ENCODE measurements at places on chromosomes 5 and 9.

GRCh38 chr9:31536471-31536870, 848.0 kb upstream of the ACO1 start:
- no peak for DNase-seq

- DNase-seq = no peak
Measured at GRCh38 chr5:38404667-38405276, 146.4 kb downstream of the EGFLAM start.

DNA sequence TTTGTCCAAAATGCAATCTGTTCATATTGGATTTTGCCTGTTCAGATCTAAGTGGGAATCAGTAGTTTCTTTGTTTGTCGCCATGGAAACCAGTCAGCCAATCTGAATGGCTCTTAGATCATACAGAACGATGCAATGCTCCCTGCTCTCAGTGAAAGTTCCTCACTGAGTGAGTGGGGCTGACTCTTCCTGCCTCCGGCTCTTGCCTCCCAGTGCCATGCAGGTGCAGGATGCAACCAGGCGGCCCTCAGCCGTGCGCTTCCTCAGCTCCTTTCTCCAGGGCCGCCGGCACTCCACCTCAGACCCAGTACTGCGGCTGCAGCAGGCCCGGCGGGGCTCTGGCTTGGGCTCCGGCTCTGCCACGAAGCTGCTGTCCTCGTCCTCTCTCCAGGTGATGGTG, at the start of gene PTPDC1:
Gene PTPDC1, plus strand, starts transcription at position 151 of the 400 bp plus-strand sequence. Its CDS starts 67 bp downstream, at position 218.
- DNase-seq = peak; percentile 77

GRCh38 chr9:121786543-121786948, 135.1 kb downstream of the DAB2IP start:
- DNase-seq = no peak

DNA sequence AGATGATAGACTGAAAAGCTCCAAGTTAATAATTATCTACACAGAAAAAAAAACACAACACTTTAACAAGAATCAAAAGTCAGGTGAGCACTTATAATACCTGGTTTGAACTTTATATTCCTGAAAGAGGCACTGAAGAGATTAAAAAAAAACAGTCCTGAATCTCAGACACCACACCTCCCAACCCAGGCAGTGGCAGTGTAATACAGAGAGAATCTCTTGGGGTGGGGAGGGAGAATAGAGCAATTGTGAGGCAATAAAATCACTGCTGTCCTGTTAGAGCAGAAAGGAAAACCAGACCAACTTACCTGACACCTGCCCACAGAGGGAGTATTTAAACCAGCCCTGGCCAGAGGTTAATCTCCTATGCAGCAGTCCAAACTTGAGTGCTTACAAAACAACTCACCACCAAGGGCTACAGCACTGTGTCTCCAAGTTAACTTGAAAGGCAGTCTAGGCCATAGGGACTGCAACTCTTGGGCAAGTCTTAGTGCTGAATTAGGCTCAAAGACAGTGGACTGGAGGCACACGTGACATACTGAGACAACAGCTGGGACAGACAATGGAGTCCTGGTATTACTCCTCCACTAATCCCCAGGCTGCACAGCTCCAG, 54.2 kb downstream of the SLCO4C1 start:
- DNase-seq = no peak

DNA sequence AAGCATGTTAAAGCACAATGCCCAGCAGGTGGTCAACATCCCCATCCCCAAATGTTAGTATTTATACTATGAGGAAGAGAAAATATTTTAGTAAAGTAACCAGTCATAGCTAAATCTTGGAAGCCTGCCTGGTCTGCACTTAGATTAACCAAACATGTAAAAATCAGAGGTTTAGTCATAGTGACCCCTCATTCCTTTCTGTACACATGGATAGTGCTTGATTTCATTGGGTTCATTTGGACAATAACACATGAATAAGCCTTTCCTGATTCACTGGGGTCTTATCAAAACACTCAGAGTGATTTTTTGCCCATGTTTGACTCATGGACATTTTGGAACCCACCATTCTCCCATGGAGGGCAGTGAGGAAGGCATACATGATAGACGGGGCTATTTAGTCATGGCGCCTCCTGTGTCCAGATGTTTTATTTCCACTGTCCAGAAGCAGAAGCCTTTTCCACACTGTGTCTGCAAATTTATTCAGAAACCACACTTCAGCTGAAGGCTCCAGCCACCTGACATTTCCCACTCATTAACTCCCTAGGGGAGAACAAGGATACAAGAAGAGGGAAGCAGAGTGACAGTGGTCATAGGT, 32.5 kb downstream of the OR1J1 start:
- DNase-seq = no peak

DNA sequence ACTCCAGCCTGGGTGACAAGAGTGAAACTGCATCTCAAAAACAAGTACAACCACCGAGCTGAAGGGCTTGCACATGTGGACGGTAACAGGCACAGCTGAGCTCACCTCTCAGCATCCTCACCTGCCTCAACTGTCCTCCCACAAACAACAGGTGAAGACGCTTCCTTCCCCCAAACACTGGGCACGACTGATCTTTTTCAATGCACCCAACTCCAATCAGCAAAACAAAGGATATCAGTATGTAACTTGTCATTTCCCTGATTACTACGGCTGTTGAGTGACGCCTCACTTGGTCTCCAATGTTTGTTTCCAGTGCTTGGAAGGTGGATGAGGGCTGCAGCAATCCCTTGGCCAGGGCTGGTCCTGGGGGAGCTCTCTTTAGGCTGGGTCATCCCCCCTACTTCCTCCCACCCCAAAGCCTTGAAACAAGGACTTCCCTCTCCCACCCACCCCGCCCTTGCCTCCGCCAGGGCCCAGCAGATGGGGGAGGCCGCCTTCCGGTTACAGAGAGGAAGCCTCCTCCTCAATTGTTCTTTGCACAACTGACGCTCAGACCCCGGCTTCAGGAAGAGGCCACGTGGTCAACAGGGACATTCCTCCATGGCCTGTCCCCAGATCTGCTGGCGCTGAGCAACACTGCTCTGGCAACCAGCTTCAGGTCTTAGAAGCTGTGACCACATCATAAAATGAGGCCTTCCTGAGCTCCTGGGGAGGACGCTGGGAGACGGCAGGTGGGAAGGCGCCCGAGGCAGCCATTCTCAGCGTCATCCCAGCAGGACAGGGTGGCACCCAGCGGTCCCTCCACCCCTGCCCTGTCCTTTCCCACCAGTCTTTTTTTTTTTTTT, 5.9 kb downstream of the FAM78A start:
- DNase-seq = peak; percentile 37

GRCh38 chr5:160978944-160979343, 126.9 kb upstream of the ATP10B start:
- no peak for DNase-seq

DNA sequence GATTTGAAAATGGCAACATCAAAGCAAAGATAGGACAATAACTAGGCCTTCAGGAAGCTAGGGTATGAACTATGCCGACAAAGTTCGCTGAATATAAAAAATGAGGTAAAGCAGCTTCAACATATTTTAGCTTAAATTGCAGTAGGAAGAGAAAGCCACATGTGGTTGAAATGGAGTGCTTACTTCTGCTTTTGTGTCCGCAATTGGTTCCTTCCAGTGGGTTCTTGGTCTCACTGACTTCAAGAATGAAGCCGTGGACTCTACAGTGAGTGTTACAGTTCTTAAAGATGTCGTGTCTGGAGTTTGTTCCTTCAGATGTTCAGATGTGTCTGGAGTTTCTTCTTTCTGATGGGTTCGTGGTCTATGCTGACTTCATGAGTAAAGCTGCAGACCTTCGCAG, 95.2 kb downstream of the APTX start:
- no peak for DNase-seq

GRCh38 chr9:76984486-76984885, 35.0 kb upstream of the FOXB2 start:
- no peak for DNase-seq

DNA sequence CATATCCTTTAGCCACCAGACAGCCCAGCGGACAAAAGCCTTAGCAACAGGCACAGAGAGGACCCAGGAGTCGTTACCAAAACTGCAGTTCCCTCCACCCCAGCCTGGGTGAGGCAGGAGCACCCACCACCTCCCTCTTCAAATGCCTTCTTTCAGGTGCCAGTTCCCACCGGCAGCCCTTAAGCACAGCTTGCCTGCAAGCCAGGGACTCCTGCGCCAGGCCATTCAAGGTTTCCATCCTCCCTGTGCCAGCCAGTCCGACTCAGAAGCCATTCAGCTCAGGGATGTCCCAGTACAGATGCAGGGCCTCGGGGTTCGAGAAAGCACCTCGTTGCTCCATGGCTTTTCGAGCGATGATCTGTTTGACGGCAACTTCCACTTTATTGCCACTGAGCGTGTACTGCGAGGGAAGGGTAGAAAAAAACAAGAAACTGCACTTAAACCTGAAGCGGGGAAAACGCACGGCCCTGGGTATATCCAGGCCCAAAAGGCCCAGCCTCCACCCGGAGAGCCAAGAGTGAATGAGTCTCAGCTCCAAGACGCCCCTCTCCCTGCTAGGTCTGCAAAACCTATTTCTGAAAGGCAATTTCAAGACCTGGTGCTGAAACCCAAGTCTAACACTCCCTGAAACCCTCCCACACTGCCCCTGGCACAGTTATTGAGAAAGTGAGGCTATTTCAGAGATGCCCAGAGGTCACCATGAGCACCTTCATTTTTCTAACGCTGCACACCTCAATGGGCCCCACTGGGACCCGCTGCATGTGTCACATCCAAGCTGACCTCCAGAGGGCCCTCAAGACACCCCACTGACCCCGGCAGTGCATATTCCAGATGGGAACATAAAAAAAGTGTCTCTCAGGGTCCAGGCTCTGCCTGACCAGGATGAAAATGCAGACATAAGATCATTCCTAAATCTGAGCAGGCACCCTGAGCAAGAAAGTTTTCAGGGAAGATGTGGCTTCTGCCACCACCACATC, 36.8 kb upstream of the ZNF354A start:
- no peak for DNase-seq

GRCh38 chr5:167790462-167791260, 500.8 kb upstream of the WWC1 start:
- DNase-seq = no peak

DNA sequence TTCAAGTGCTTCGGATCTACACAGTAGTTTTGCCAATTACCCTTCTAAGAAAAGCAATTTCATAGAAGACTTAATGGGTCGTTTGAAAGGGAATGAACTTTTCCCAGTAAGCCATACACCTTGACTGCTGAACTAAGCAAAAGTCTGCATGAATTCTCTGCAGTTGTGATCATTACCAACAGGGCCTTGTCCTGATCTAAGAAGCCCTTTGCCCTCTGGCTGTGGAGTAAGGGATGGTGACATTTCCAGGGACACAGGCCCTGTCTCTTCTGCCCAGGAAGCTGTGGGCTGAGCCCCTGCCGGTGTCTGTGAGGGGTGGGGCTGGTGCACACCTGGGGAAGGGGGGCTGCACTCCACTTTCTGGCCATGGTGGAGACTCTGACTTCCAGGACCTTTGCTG, 30.5 kb downstream of the ZDHHC11 start:
- DNase-seq = no peak

DNA sequence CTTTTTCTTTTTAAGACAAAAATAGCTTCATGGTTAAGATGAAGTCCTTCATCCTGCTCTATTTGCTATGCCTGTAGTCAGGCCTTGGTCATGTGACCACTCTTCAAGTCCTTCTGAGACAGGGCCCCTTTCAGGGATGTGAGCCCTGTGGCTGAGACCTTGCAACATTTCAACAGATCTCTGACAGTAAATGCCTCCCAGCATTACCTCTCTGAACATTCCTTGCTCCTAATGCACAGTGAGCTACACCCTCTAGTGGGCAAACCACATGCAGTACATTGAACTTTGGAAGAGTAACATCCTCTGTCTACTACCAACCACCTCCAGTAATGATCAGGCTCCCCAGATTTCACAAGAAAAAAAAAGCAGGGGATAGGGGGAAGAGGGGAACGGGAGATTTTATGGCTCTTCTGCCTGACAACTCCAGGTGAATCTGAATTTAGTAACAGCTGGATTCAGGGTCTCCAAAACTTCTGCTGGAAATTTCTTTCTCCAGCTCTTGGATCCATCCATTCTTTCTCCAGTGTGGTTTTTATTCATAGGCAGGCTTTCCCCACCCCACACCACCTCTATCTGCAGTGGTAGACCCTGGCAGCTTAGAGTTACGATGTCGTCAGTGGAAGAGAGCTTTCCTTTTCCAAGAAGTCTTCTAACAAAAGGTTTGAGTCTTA, 8.9 kb upstream of the FBXO38 start:
- no peak for DNase-seq

- no peak for DNase-seq
Measured at GRCh38 chr9:77710316-77710715, 62.2 kb upstream of the GNA14 start.

GRCh38 chr5:139675213-139675612, 27.1 kb downstream of the CXXC5 start:
- DNase-seq = no peak

GRCh38 chr9:77663754-77664153, 15.6 kb upstream of the GNA14 start:
- DNase-seq = no peak

- no peak for DNase-seq
Measured at GRCh38 chr5:144307736-144308135, 137.1 kb downstream of the KCTD16 start.

GRCh38 chr9:90870621-90871326, 69.2 kb downstream of the SYK start:
- no peak for DNase-seq

DNA sequence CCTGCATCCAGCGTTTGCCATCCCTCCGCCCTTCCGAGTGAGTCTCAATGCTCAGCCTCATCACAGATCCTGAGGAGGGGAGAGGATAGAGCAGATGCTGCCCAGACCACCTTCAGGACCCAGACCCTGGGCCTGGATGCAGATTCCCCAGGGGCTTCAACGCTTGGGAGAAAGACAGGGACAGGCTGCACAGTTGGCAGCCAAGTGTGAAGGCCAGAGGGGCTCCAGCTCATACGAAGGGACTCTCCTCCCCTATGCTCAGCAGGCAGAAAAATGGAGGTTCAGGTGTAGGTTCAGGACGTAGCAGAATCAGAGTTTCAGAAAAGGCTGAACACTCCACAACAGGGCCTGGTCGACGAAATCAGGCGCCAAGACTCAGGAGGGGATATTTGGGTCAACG, 378.5 kb upstream of the IRX1 start:
- no peak for DNase-seq

DNA sequence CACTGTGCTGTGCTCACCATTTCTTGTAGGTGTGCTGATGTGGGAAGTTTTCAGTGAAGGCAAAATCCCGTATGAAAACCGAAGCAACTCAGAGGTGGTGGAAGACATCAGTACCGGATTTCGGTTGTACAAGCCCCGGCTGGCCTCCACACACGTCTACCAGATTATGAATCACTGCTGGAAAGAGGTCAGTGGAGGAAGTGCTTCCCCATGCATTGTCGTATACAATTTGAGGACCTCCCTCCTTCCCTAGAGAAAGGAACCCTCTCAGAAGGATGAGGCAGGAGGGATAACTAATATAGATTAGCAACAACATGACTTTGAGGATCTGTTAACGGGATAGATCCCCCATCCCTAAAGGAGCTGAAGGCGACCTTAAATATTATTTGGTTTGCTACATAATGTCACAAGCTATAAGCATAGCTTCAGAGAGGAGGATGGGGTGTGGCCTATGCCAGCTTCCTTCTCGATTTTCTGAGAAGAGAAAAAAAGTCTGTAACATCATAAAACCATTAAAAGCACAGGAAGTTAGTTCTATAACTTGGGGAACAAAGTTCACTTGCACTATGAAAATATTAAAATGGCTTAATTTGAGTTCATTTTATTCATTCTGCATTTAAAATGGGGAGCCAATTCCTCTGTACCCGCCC, 17.0 kb upstream of the CYFIP2 start:
- no peak for DNase-seq

Measured in substantia nigra (tissue), 51 donors.